ENCODE measurements at places on chromosomes 7 and 10.

DNA sequence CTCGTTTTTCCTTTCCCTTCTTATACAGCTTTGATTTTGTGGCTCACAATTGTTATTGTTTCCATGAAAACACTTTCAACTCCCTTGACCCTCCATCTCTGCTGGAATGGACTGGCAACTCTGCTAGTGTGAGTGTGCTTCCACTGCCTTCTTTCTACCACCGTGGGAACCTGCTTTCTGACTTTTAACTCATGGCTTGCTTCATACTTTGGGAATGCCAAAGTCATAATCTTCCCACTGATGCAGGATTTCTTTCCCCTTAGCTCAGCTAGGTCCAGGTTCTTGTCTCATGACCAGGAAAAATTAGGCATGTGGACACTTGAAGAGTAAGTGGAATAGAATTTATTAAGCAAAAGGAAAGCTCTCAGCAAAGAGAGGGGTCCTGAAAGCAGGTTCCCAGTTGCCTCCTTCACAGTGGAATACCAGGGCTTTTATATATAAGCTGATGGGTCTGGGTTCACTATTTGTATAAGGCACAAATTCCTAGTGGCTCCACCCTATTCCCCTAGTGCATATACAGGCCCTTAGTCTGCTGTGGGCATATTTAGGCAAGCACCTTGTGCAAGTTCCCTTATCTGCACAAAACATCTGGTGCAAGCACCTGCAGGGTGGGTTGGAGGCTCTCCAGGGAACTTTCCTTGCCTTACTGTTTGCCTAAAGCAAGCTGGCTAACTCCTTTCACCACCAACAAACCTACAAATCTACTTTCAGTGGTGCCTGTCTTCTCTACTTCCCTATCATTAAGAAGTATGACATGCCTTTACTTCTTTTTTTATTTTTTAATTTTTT lies 119.5 kb downstream of the CFAP58 start:
- DNase-seq: no peak

DNA sequence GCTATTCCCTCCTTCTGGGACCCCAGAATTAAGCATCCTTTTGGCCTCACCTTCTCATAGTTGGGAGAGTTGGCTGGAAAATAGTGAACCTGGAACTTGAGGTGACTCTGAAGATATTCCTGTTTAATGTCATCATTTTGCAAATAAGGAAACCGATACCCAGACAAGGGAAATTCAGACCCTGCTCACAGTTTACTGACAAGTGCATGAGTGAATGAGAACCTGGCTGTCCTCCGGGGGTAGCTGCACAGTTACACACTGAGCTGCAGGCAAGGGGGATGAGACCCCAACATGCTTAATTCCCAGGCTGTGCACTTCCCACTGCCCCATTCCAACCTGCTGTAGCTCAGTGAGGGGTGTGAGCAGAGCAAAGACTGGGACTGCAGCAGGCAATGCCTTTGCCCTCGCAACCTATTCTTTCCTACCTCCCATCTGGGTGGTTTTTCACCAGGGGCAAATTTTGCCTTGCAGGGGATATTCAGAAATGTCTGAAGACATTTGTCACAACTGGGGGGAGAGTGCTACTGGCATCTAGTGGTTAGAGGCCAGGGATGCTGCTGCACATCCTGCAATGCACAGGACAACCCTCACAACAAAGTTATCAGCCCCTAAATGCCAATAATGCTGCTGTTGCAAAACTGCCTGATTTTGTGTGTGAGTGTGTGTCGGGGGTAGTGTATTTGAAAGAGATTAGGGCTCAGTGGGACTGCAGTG lies 136.2 kb downstream of the SORCS3 start:
- no peak for DNase-seq

GRCh38 chr10:62393237-62393636 lies 19.1 kb downstream of the ZNF365 start:
- no peak for DNase-seq

- peak; percentile 86 for DNase-seq
These were observed at the start of gene ECHDC3 for GRCh38 chr10:11742009-11742778. TSS of gene ECHDC3 (plus strand) at chr10:11742382. CDS start at chr10:11742577, 195 bp downstream.

DNA sequence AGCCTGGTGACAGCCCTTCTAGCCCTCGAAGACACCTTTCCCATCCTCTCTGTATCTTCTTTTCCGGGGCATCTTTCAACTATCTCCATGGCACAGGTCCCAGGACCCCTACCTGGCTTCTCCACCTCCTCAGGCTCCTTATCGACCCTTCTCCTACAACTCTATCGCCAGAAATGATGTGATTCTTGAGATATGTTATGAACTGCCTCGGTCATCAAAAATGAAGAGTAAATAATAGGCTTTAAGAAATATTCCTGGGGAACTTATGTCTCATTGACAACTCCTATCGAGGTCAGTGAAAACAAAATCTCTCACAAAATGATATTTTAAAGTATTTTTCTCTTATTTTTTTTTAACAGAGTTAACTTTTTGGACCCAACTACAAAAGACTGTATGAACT lies 405.5 kb upstream of the SHH start:
- DNase-seq: no peak

- no peak for DNase-seq
These were observed 78.6 kb downstream of the THSD7A start for GRCh38 chr7:11753433-11753832.

All from left ventricle myocardium superior (tissue), 1 donor.